ENCODE measurements at places on chromosomes 3 and 15.

DNA sequence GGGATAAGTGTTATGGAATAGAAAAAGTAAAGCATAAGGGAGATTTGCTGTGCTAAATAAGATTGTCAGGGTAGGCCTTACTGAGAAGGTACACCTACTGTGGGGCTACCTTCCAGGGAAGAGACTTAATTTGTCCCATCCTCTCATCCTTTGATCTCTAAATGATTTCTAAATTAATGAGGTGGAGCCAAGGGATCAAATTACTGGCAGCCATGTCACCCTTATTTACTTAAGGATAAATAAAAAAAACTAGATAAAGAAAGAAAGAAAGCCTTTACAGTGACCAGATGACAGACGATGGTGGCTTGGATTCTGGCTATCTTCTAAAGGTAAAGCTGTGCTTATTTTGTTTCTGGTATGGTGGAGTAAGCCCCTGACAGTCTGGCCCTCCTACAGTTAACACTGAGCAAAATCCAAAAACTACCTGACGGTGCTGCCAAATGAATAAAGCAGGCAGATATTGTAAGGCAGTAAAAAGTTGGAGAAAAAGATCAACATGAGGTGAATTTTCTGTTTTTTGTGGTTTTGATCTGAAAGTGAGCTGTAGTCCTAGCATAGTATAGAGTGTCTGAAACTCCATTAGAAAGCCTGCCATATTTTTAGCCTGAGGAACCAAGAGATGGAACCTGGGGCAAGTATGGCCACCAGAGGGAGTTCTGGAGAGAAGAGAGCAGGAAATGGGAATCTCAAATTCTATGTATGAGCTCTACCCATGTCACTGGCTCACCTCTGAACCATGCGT lies 285.1 kb upstream of the MANF start:
- DNase-seq: peak; percentile 78

DNA sequence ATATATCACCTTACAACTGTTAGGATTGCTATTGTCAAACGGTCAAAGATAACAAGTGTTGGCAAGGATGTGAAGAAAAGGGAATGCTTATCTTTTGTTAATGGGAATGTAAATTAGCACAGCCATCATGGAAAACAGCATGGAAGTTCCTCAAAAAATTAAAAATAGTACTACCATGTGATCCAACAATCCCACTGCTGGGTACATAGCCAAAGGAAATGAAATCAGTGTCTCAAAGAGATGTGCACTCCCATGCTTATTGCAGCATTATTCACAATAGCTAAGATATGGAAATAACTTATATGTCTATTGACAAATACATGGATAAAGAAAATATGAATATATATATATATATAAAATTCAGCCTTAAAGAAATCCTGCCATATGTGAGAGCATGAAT lies 274.6 kb downstream of the EDEM1 start:
- no peak for DNase-seq

- peak; percentile 77 for DNase-seq
Observed at GRCh38 chr3:16290007-16290826, 25.2 kb downstream of the OXNAD1 start.

DNA sequence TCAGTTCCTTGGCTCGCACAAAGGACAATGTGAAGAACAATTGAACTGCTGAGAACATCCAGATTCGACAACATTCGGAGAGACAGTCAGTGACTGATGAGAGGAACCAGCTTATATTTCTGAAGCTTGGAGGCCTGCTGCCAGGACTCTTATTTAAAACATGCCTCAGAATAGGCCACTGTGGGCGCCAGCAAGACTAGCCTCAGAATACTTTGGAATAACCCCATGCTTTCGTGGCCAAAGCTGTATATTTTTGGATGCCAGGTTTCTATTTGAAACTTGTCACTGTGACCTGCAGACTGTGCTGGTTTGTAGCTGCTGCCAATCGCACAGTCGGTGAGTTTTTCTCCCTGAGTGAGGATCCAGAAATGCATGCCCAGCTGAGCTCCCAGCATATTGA lies 129.9 kb upstream of the UBE3A start:
- peak; percentile 67 for DNase-seq

- DNase-seq: no peak
Observed at GRCh38 chr15:58214591-58215340, 76.6 kb downstream of the AQP9 start.
